Fibroblast of lung (primary cell): ENCODE measurements at places on chromosomes 1 and 21. TPM values are rescaled to one million over a fixed set of nuclear protein-coding genes. Genes with fewer than 3 reads are reported as not detected.

SPRR1A gene
- total RNA-seq, result not detected in 2 replicates

POGZ gene
- total RNA-seq, result 12.3 and 21.6 TPM in 2 replicates

INKA2 gene
- 3.5 and 3.9 TPM in 2 replicates for total RNA-seq

TARDBP gene
- total RNA-seq, result 81.4 and 97.1 TPM in 2 replicates

REG4 gene
- total RNA-seq, result not detected in 2 replicates

COL11A1 gene
- total RNA-seq, result 0.26 and 8.9 TPM in 2 replicates

AMY1B gene
- total RNA-seq, result not detected in 2 replicates

OR2T33 gene
- not detected in 2 replicates for total RNA-seq

PGLYRP4 gene
- not detected in 2 replicates for total RNA-seq

BGLAP gene
- total RNA-seq, result 0.26 and 0.50 TPM in 2 replicates

LCE2A gene
- total RNA-seq, result 0.33 TPM in 1 of 2 replicates, not detected in the other

CD1C gene
- total RNA-seq, result not detected in 2 replicates

C1orf185 gene
- not detected in 2 replicates for total RNA-seq

PAQR6 gene
- 0.26 and 0.33 TPM in 2 replicates for total RNA-seq

LCE3D gene
- total RNA-seq, result not detected in 2 replicates

UTS2 gene
- total RNA-seq, result not detected in 2 replicates

PADI4 gene
- total RNA-seq, result not detected in 2 replicates

NUP210L gene
- under 0.01 and 0.17 TPM in 2 replicates for total RNA-seq

EFCAB14 gene
- 35.3 and 35.7 TPM in 2 replicates for total RNA-seq

KRTAP19-4 gene
- not detected in 2 replicates for total RNA-seq

MRPL37 gene
- 39.3 and 43.6 TPM in 2 replicates for total RNA-seq

OR2T11 gene
- total RNA-seq, result not detected in 2 replicates

DIO1 gene
- not detected in 2 replicates for total RNA-seq

PCBP3 gene
- total RNA-seq, result 1.7 and 5.1 TPM in 2 replicates

FAM89A gene
- total RNA-seq, result 6.8 and 12.1 TPM in 2 replicates

ELAPOR1 gene
- 0.17 and 0.26 TPM in 2 replicates for total RNA-seq

C1orf115 gene
- 2.1 and 3.3 TPM in 2 replicates for total RNA-seq

KLF17 gene
- under 0.01 and 0.50 TPM in 2 replicates for total RNA-seq

PHACTR4 gene
- total RNA-seq, result 4.4 and 6.9 TPM in 2 replicates

CHRM3 gene
- total RNA-seq, result under 0.01 TPM in 1 of 2 replicates, not detected in the other

KCNA3 gene
- total RNA-seq, result 3.3 and 5.6 TPM in 2 replicates

FNDC7 gene
- total RNA-seq, result under 0.01 and 0.17 TPM in 2 replicates

CRABP2 gene
- total RNA-seq, result 33.4 and 70.4 TPM in 2 replicates

ETV3L gene
- not detected in 2 replicates for total RNA-seq

SELP gene
- total RNA-seq, result not detected in 2 replicates

MYOG gene
- total RNA-seq, result not detected in 2 replicates

TMOD4 gene
- not detected in 2 replicates for total RNA-seq

TXLNA gene
- 94.0 and 118 TPM in 2 replicates for total RNA-seq

KIF1B gene
- total RNA-seq, result 19.5 and 34.3 TPM in 2 replicates

LCE1A gene
- total RNA-seq, result not detected in 2 replicates

TMEM125 gene
- not detected in 2 replicates for total RNA-seq

HDGF gene
- total RNA-seq, result 108 and 138 TPM in 2 replicates

ASTN1 gene
- total RNA-seq, result under 0.01 and 0.17 TPM in 2 replicates

SAMD11 gene
- total RNA-seq, result 3.8 and 7.7 TPM in 2 replicates

SPRR2A gene
- total RNA-seq, result not detected in 2 replicates

GALE gene
- 14.1 and 16.0 TPM in 2 replicates for total RNA-seq

CNIH3 gene
- total RNA-seq, result 15.7 and 28.1 TPM in 2 replicates

OR10J1 gene
- not detected in 2 replicates for total RNA-seq

BCAR3 gene
- total RNA-seq, result 34.4 and 35.2 TPM in 2 replicates

S100A9 gene
- not detected in 2 replicates for total RNA-seq

DUSP23 gene
- 11.6 and 21.6 TPM in 2 replicates for total RNA-seq

ACOT11 gene
- 0.77 and 2.5 TPM in 2 replicates for total RNA-seq
